Sciatic nerve (tissue), 2 donors: ENCODE measurements at places on chromosomes 16 and 17. TPM values are rescaled to one million over a fixed set of nuclear protein-coding genes. Genes with fewer than 3 reads are reported as not detected.

The KRTAP1-1 gene
- total RNA-seq = not detected

The LPO gene
- not detected for total RNA-seq

DNA sequence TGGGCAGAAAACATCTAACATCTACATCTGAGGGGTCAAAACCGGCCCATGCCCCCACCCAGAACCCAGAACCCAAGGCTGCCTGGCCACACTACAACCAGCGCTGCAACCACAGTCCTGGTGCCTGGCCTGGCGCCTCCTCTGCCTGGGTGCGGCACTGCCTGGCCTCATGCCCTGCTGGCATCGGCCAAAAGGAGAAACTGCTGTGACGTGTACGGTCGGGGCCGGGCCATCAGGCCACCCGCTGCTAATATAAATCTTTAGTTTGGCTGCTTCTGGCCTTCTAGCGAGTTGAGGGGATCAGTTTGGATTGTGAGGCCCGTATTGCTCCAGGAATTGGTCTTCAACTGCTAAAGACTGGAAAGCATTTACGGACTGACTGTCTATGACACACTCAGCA, 22.8 kb downstream of the TMEM204 start:
- DNase-seq = no peak

DNA sequence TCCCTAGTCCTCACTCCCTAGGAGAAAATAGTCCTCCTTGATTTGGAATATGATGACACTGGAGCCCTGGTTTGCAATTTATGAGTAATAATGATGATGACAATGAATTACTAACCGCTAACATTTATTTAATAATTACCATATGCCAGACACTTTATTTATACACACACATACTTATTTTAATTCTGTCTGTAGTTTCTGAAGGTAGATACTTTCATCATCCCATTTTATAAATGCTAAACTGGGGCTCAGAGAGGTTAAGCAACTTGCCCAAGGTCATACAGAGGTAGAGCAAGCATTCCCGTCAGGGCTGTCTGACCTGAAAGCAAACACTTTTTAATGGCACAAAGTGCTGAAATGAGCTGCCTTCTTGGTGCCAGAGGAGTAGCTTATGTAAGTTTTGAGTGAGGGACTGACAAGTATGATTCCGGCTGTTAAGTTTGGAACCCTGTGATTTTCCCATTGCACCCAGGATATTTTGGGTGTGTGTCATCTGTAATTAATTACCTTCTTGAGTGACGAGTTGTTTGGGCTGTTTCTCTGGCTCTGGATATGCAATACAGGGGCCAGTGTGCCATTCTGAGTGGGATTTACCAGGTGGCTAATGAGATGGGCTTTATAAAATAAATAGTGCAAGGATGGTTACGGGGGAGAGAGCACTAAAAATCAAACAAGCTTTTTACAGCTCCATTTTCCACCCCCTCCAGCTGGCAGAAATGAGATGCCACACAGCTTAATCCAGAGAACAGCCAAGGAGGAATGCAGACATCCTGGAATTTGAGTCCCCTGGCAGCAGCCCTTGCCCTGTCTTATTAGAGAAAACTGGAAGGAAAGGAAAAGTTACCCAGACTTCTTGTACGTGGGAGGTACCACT, 211.8 kb downstream of the SNX29 start:
- peak; percentile 0 for DNase-seq

- DNase-seq = no peak
These were observed 33.7 kb upstream of the RGS9 start for GRCh38 chr17:65103431-65103830.

DNA sequence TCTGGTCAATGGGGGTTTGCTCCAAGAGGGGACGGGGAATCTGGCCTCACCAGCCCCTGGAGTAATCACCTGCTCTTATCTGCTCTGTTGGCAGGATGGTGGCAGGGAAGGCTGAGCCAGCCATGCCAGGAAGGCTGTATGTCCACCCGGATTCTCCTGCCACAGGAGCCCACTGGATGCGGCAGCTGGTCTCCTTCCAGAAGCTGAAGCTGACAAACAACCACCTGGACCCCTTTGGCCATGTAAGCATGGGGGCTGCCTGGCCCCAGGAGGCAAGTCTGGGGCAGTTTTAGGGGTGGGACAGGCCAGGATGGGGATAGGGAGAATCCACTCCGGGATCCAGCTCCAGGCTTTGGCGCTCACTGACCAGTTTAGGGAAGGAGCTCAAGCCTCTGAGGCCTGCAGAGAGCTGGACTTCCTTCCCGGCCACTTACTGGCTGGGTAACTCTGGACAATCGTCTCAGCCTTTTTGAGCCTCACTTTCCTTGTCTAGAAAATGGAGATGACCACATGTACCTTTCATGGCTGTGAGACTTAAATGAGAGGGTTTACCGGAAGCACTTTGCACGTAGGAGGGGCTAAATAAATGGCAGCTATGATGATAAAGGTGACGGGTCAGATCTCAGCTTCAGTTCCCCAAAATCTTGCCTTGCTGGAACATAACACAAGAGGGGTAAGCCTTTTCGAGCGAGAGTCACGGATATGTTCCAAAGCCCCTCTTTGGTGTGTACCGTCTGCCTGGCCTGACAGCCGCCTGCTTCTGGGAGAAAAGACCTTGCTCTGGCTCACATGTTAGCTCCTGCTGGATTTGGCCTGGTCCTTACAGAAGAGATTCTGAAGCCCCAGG, 15.4 kb downstream of the TBX4 start:
- peak; percentile 57 for DNase-seq

DNA sequence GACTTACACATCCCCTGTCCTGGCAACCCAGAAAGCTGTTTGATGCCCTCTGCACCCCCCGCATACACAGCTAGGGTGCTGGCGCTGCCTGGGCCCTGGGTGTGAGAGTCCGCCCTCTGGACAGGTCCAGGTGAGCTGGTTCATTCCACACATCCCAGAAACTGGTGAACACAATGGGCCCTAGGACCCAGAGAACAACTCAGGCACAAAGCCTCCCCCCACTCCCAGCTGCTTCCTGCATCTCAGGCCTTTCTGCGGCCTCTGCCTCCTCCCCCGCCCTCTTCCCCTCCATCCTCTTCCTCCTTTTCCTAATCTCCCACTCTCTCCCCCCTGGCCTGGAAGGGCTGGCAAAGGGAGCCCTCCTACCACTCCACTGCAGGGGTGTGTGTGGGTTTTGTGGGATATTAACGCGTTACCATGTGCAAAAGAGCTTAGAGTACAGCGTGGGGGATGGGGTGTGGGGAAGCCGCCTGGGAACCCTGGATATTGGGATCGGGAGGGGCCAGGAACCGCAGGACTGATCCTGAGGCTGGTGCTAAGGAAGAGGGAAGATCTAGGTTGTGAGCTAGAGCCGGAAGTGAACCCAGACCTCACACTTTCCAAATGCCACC, 1.6 kb upstream of the PPP1R9B start:
- DNase-seq = peak; percentile 86

DNA sequence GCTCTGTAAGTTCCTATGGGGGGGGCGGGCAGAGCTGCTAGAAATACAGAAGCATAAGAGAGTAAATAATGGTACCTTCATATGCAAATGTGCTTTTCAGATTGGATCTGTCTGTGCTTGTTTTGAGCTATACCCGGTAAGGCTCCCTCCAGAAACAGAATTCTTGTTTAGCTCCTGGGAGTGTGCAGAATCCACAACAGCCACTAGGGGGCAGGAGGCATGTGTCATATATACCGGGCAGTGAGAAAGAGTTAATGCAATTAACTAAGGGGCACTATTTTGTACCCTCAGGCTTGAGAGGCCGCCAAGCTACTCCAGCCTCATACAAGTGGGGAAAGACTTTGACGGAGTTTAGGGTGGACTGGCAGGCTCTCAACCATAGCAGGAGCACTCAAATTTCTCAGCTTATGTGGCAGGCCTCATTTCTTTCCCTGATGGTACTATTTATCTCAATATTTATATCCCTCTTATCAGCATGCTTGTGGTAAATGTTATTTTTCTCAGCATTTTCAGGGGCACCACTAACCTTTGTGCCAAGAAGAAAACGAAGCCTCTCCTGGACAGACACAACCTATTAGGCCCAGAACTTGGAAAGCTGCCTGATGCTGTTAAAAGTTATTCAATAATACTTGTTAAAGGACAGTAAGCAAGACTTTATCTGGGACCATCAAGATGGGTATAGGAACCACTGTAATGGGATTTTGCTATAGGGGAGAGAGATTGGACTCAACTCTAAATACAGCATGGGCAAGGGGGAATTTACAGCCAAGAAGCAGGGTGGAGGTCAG, 10.7 kb upstream of the CENPV start:
- DNase-seq = peak; percentile 83

- no peak for DNase-seq
These were observed 45.2 kb downstream of the XPO6 start for GRCh38 chr16:28166394-28167208.

DNA sequence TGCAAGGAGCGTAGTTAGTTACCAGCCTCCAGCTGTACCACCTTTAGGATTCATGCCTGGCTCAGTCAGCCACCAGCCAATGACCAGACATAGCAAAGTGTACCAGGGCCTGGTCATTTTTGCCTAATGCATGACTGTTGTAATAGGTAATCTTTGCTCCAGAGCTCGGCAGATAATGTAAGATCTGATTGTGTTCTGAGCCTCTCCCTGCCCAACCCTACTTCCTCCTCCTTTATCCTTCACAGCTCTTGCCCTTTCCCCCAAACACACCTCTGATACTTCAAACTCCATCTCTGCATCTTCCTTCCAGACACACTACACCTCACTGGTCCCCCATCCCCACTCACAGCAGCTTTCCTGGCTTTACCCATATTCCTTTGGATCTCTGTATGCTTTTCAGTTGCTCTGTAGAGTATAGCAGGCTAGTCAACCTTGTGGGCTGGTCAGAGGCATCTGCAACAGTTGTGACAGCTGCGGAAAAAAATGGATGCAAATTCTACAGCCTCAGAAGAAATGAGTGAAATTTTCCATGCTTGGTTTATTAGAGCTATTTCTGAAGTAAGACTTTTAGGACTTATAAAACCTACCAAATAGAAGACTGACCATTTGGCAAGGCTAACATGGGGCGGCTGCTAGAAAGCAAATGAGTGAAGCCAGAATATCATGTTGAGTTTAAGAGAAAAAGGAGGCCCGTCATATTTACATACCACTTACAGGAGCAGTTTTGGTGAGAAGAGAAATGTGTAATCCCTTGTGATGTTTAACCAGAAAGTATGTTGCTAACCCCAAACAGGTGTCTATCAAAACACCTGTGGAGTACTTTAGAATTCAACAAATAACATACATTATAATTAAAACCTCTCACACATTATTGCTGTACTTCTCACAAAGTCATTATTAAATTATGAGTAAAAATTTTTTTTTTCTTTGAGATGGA, 19.9 kb upstream of the C16orf87 start:
- DNase-seq = no peak

The KRT12 gene
- not detected for total RNA-seq

The PRDM7 gene
- total RNA-seq = not detected

DNA sequence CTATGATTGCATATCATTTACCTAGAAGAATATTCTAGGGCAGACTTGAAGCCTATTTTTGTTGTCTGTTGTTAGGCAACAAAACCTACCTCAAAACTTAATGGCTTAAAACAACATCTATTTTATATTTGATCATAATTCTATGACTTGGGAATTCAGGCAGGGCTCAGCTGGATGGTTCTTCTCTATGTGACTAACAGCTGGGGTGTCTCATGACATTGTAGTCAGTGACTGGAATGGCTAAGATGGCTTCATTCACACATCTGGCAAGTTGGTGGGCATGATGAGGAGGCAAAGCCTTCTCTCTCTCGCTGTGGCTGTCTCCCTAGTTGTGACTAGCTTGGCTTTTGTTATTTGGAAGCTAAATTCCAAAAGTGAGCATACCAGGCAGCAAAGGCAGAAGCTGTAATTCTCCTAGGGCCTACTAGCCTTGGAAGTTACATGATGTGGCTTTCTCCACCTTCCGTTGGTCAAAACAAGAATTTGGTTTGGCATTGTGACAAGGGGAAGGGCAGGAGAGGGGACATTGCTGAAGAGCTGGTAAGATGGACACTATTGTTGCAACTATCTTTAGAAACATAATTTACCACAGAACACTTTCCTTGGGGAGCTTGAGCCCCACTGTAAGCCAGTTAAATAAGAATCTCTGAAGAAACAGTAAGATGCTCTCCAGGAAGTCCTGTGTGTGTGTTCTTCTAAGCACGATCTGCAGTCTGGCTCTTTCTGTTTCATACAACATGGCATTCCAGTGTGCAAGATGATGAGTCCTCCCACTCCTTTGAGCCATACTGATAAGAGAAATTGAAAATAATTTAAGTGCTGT, 39.4 kb downstream of the ZNRF1 start:
- DNase-seq = no peak

The AATF gene
- 41.5 TPM for total RNA-seq
